ENCODE measurements at places on chromosomes 4 and X.

GRCh38 chrX:100979881-100980607, 10.5 kb downstream of the ARL13A start:
- DNase-seq = no peak

- no peak for DNase-seq
Observed at GRCh38 chr4:26360864-26361263, 40.0 kb downstream of the RBPJ start.

DNA sequence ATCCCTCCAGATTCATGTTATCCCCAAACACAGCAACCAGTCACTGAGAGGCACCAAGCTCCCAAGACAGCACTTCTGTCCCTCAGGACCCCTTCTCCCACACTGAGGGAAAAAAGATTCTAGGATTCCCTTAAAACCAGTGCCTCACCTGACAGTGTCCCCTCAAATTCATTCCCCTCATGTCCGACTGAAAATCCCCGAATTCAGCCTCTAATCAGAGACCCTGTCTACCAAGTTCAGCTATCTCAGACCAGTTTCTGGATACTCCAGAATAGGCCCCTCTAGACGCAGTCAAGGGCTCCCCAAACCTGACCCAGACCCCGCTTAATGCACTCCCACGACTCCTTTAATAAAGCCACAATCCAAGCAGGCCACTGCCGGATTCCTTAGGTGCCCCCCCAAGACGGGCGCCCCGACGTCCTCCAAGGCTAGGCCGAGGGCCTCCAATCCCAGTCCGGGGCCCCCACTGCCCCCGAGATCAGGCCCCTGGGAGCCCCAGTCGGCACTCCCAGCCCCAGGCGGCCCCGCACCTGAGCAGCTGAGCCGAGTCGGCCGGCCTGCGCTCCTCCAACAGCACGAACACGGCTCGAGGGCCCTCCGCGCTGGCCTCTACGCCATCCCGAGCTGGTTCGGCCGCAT, 457 bp downstream of the TFE3 start:
- no peak for DNase-seq

DNA sequence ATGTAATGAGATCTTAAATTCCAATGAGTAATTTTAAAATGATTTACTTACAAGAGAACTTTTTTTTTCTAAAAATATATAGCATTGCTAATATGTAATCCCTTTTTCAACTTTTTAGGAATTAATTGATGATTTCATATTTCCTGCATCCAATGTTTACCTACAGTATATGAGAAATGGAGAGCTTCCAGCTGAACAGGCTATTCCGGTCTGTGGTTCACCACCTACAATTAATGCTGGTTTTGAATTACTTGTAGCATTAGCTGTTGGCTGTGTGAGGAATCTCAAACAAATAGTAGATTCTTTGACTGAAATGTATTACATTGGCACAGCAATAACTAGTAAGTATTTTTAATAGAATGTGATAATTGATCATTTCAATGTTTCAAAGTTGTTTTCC, 113.2 kb downstream of the USP9X start:
- DNase-seq = no peak

GRCh38 chr4:69092980-69093568, 3.2 kb upstream of the UGT2B7 start:
- no peak for DNase-seq

GRCh38 chr4:188649635-188650034, 510.4 kb downstream of the TRIML1 start:
- no peak for DNase-seq

DNA sequence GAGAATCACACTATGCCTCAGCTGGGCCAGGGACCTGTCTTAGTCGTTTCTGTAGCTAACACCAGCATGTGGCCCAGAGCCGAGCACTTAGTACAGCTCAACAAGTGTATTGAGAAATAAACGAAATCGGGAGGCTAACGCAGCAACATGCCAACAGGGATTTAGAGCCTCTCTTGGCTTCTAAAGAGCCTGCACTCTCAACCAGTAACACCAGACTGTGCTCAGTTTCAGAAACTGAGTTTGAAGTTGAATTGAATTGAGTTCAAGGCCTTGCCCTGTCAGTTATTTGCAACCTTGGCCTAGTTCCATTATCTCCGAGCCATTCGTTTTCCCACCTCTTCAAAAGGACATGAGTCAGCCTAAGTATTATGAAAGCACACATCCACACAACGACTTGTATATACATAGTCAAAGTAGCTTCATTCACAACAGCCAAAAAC, 71.3 kb upstream of the LDB2 start:
- no peak for DNase-seq

DNA sequence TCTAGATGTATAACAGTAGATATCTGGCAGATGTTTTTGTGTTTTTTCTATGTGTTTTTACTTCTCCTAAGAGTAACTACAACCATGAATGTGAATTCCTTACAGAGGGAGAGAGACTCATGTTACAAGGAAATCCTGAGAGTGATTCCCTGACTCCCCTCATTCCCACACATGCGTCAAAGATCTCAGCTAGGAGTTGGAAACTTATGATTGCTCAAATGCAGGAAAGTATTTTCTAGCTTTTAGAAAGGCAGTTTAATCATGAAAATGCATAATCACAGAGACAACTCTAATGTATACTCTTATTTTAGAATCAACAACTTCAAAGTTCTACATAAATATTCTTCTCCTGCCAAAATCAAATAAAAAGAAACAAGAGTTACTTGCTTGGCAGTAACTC, 121.8 kb downstream of the PDE5A start:
- DNase-seq = no peak

- no peak for DNase-seq
Observed at GRCh38 chr4:107654694-107655093, 65.3 kb downstream of the PAPSS1 start.

DNA sequence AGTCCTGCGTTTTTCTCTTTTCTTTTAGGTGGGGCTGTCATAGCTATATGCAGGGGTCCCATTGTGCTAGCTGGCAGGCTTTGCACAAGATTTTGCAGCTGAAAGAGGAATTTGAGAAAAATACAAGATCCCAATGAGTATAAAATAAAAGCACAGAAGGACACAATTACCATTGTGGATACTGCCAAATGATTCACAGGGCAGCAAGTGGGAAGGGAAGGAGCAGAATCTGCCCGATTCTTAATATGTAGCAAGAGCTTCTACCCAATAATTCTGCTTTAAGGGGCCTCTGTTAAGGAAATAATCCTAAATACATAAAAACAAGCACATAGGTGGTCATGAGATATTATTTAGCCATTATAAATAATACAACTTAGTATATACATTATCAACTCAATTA, 25.9 kb upstream of the ING2 start:
- no peak for DNase-seq

- no peak for DNase-seq
Observed at GRCh38 chr4:144716778-144717177, 70.8 kb downstream of the HHIP start.

- no peak for DNase-seq
Observed at GRCh38 chrX:2388669-2389068, 112.1 kb downstream of the DHRSX start.

GRCh38 chr4:182297659-182298058, 54.5 kb downstream of the TENM3 start:
- DNase-seq = no peak

GRCh38 chr4:112511093-112511802, 4.7 kb downstream of the NEUROG2 start:
- DNase-seq = peak; percentile 26

DNA sequence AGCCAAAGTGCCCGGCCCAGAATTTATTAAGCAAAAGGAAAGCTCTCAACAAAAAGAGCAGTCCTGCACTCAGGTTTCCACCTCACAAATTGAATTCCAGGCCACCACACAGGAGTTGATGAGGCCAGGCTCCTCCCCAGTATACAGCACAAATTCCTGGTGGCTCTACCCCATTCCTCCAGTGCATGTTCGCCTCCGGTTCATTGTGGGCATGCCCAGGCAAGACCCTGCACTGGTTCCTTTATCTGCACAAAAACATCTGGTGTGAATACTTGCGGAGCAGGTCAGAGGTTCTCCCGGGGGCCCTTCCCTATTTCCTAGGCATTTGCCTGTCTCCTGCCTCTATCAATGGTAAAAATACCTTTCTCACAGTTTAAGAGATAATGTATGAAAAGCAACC, 195.2 kb upstream of the ANXA10 start:
- DNase-seq = no peak

DNA sequence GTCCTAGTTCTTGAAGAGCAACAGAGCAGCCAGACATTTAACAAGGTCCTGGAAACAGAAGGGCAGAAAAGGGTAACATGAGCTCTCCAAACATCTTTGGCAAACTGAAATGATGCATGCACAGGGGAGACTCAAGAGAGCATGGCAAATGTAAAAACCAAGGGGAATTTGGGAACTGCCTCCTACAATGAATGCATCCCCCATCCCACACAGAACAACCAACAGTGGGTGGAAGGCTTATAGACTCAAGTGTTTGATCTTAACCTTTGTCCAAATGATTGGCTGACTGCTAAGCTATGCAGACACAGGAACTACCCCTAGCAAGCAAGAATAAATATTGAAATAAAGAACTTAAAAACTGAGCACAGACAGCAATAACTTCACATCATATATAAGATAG, 74.4 kb downstream of the CENPC start:
- DNase-seq = no peak

DNA sequence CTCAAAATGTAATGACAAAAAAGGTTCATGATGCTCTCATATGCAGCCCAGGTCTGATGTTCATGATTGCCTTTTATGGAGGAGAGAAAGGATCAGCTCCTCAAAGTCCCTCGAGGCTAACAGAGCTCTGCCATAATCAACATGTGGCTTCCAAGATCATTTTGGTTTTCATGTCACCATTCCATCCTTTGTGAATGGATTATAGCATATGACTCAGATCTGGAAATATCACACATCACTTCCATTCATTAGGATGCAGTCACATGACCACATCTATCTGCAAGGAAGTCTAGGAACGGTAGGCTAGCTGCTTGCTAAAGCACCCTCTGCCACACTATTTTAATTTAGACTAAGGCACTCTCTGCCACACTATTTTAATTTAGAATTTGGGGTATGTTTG, 77.6 kb downstream of the COX18 start:
- no peak for DNase-seq

DNA sequence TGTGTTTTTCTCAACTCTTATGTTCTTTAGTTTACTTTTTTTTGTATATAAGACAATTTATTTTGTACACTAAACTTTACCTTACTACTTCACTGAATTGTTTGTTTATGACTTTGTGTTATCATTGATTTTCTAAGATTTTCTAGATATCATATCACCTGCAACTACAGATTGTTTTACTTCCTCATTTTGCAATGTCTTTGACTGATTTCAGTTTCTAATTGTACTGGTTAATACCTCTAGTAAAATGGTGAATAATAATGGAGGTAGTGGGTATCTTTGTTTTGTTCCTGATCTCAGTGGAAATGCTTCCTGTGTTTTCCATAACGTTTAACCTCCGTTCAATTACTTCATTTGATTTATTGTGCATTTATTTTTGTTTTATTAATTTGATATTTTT, 490.2 kb downstream of the TLL1 start:
- no peak for DNase-seq

- DNase-seq = no peak
Observed at GRCh38 chrX:120336899-120337298, 25.0 kb upstream of the ATP1B4 start.

DNA sequence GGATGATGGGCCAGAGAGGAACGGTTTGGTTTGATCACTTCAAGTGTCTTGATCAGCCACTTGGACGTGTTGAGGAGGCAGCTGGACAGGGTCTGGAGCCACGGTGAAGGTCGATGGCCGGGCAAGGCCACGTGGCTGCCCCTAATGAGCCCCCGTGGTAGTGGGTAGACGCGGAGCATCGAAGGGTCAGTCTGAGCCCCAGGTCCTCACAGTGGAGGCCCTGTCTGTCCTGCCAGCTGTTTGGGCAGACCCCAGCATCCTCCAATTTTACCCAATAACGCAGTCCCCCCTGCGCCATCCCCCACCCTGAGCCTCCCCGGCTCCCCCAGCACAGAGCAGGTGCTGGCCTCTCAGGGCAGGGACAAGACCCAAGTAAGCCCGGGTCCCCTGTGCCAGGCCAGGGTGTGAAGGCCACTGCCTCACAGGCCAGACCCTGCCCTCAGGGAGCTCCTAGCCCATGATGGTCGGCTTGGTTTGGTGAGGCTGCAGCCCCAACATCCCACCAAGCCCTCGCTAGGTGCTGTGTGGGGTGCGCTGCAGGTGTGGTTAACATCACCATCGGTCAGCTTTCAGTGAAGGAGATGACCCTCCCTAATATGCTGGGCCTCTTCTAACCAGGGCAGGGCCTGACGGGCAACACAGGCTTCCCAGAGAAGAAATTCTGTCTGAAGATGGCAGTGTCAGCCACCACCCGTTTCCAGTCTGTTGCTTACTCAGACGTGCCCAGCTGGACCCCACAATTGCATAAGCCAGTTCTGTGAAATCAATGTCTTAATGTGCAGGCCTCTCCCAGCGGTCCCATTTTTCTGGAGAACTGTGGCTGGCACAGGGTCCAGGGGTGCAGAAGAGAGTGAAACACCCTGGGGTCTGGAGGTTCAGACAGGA, 40.5 kb upstream of the NKX1-1 start:
- DNase-seq = no peak

GRCh38 chr4:99790796-99791617, 25.6 kb upstream of the DAPP1 start:
- DNase-seq = no peak

DNA sequence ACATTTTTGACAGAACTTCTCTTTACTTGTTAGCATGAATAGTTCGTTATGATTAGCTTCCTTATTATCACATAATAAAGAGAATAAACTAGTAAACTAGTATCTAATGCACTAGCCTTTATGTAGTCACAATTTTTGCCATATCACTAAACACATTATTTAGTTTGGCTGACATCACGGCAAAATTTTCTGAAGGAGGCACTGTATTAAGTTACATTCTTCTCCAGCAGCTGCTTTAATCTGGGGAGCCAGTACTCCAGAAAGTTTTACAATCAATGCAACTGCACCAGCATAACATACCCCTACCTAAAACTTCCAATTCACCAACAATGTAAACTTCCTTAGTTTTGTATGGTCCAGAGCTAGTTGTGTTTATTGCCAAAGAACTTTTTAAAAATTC, 87.8 kb downstream of the FIP1L1 start:
- DNase-seq = no peak

DNA sequence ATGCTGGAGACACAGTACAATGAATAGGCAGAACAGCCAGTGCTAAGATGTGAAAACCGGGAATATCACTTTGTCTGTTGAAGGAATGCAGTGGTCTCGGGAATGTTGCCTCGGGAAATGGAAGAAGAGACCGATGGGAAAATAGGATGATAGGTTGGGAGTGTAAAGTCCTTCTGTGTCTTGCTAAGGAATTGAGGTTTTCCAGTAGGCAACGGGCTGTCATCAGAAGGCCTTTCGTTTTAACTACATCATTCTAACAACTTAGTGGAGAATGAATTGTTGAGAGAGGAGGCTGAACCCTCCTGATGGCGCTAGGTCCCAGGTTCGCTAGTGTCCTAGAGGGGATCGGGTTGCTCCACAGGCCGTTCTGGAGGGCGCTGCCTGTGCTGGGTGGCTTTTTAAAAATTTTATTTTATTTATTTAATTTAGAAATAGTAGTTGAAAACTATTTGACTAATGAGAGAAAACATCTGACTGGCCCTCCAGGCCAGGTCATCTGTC, 730 bp downstream of the VBP1 start:
- DNase-seq = no peak

Measured in natural killer cell (primary cell).